Panc1 (cell line): ENCODE measurements at places on chromosomes 3 and 15. TPM values are rescaled to one million over a fixed set of nuclear protein-coding genes. Genes with fewer than 3 reads are reported as not detected.

ALDH1A3 gene
- 143 TPM for total RNA-seq

GCSAM gene
- 0.08 TPM for total RNA-seq

PPM1M gene
- total RNA-seq: 9.7 TPM

RBP2 gene
- not detected for total RNA-seq

EAF2 gene
- 5.3 TPM for total RNA-seq

KNG1 gene
- 0.23 TPM for total RNA-seq

GOLGA8S gene
- 0.15 TPM for total RNA-seq

CDHR4 gene
- total RNA-seq: not detected
